NCI-H1436 treated with DMSO at 0.1 percent for 48 hours (cell line): ENCODE measurements at places on chromosomes 12 and 14.

DNA sequence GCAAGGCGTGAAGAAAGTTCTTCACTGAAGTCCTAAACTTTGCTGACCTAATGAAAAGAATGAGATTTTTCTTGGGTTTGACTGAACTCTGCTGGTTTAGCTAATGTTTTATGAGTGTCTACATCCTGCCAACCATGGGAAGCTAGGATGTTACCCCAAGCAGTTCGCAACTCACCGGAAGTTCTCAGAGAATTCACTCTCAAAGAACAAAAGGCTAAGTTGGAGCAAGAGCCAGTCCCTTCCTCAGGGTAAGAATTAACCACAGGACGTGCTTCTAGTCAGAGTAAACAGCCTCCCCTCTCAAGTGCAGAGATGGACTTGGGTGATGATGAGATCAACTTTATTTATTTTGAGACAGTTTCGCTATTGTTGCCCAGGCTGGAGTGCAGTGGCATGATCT is 37.3 kb downstream of the TCHP start:
- DNase-seq: no peak

DNA sequence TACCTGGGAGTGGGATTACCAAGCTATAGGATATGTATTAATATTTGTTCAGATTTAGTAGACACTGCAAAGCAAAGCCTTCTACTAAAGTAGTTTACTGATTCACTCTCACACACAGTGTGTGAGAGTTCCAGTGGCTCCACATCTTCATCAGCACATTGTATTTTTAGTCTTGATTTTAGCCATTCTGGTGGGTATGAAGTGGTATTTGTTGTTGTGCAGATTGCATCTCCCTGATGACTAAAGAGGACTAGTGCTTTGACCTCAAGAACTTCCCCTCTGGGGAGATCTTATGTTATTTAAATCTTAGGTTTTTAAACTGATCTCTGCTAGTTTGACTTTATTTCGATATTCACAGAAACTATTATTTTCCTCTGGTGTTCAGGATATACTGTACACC is 479.7 kb upstream of the RGS6 start:
- no peak for DNase-seq

GRCh38 chr12:106348411-106348810 is 9.1 kb upstream of the POLR3B start:
- no peak for DNase-seq

DNA sequence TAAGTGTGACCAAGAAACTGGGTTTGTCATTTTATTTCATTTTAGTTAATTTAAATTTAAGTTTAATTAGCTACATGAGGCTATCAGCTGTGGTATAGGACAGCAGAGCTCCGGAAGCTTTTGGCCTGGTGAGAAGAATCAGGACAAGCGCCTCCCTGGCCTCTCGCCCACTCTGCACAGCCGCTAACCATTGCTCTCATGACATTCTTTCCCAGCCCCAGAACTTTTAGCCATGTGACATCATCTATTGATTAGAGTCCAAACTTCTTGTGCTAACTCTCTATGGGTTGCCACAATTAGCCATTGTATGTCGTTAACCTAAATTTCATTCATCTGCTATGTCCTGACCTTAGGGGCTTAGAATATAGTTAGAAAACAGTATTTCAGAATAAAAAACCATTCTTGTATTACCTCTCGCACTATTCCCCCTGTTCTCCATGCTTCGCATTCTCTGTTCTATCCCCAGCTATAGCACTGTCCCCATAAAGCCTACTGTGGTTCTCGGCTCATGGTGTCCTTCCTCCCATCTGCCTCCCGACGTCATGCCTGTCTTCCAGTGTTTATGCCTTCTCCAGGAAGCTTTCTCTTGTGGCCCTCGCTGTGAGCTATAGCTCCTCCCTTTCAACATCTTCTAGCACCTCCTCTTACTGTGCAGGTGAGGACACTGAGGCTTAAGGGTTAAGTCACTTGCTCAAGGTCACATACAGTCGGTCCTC is 23.5 kb downstream of the SSH1 start:
- DNase-seq: no peak

DNA sequence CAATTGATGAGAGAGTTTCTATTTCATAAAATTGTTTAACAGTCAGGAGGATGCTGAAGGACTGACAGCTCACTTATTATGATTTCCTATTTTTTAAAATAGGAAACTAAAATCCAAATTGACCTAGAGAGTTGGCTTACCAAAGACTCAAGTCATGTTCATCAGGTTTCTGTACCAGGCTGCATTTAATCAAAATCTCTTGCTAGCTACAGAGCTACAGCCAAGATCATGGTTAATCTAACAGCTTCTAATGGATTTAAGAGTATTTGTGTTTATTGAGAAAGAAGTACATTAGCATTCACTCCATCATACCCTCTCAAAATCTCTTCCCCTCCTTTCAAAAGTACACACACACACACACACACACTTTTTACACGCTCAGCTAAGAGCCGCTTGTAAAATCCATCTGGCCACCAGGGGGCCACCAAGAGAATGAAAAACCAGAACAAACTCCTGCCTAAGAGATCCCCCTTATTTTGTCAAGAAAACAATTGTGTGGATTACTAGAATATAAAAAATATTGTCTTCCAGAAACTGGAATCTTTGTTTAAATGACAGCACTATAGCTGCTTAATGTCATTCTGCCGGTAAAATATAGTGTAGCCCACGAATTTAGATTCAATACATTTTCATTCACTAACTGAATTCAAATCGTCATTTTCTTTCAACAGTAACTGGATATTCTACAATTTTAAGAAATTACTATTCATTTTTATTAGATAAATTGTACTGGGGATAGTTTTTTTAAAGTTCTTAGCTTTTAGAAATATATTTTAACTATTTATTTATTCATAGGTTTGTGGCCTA is 334.0 kb downstream of the BTG1 start:
- no peak for DNase-seq

DNA sequence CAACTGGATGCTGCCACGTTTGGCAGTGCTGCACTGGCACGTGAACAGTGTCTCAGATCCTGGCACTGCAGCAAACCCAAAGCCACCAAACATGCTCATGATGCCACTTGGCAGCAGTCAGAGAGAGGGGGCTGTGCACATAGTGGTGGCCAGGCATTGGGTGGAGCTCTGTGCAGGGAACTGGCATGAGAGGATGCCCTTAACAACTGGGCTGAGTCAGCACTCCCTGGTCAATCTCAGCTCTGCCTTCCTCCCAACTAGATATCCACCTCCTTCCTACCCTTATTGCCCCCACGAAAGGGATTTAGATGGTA is 37.0 kb downstream of the ZFHX2 start:
- DNase-seq: no peak

GRCh38 chr12:78863482-78864402 is 832 bp upstream of the SYT1 start:
- DNase-seq: peak; percentile 57

GRCh38 chr14:21083565-21084325 is 13.6 kb downstream of the ARHGEF40 start:
- DNase-seq: no peak

DNA sequence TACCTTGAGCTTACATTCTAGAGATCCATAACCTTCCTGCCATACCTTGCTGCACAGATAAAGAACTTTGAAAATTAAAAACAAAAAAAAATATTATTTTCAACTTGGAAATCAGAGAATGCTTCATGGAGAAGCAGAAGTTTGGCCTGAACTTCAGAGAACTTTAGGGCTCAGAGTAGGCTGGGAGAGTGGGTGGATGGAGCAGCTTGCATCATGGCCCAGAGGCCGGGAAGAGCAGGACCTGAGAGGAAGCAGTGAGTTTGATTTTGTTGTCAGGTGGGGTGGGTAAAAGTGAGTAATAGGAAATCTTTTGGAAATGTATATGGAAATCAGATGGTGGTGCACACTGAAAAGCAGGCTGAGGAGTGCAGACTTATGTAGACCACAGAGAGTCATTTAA is 228.5 kb upstream of the KRR1 start:
- DNase-seq: no peak

DNA sequence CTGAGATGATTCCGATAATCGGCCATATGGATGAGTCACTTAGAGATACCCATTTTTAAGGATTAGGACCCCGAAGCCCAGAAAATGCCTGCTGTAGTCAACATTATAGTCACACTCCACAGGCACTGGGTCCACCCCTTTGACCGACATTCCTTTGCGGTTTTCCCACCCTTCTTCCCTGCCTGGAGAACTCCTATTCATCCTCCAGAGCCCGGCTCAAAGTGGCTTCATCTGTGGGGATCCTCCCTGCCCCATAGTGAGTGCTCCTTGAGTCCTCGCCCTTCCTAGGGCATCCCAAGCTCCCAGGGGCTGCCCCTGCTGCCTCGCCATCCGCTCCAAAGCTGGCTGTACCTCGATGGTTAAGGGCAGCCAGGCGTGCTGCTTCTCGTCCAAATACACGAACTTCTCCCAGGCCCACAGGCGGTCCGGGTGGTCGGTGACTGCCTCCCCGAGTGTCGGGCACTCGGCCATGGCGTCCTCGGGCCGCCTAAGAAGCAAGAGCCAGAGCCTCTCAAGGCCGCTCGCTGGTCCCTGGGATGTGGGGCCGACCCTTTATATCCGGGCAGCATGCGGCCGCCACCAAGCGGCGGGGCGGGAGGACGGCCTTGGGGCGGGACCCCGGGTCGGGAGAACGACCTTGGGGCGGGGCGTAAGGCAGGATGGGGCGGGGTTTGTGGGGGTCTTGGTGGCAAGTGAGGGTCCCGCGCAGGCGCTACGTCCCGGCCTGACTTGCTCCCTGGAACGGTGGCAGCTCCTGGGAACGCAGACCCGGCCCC is at the start of gene TCL1A:
Gene TCL1A, minus strand, starts transcription at position 530 of the 776 bp plus-strand sequence. Its CDS starts 59 bp downstream, at position 471.
- DNase-seq: no peak

DNA sequence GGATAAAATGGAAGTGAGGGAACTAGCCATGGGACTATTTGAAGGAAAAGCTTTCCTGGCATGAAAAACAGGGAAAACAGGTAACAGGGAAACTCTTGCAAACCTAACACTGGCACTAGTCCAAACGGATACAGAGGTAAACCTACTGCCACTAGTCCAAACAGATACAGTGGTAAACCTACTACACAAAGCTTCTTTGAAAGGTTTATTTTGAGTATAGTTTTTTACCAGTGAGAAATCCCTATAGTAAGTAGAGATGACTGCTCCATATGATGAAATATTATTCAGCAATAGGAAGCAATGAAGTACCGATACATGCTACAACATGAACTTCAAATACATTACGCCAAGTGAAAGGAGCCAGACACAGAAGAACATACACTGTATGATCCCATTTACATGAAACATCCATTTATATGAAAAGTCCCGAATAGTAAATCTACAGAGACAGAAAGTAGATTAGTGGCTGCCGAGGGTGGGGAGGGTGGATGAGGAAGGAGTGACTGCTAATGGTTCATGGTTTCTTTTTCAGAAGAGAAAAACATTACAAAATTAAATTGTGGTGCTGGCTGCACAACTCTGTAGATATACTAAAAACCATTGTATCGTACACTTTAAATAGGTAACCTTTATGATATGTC is 25.5 kb downstream of the SPTLC2 start:
- DNase-seq: no peak

DNA sequence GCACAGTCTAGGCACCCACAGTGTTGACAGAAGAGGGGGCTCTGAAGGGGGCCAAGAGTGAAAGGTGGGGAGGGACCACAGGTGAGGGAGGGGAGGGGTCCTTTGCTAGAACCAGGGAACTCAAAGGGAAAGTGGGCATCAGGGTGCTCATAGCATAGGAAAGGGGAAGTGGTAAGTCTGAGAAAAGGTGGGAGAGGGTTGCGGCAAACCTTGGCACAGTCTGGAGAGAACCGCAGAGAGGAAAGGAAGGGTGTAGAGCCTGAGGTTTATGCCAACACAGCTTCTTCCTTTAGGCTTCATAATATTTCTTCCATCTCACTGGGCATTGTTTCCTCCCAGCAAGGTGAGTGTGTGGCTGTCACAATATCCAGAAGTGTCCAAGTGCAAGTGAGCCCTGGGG is 11.5 kb upstream of the PLEK2 start:
- DNase-seq: no peak

DNA sequence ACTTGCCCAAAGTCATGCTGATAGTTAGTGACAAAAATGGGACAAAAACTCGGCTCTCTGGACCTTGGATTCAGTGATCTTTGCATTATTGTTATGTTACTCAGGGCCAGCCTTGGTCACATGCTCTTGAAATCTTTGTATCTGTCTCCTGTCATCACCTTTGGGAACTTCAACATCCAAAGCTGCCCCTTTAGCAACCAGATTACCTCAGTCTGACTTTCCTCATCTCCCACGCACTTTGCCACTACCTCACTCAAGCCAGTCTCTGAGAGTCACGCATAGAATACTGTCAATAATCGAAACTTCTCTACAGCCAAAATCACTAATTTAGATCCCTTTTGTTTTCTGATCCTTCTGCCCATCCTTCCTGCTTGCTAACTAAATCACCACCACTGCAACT is 90.8 kb upstream of the DAAM1 start:
- no peak for DNase-seq

DNA sequence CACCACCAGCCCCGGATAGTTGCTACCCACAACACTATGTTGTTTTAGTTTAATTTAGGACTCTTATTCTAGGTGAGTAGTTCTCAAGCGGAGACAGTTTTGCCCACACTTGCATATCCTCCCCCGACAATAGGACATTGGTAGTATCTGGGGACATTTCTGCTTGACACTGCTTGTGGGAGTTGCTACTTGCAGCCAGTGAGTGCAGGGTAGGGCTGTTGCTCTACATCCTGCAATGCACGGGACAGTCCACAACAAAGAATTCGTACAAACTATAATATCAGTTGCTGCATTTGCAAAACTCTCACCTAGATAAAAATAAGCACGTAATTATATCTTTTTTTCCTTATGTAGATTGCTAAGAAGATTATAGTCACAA is 111.8 kb upstream of the DNM1L start:
- DNase-seq: no peak

GRCh38 chr14:92397150-92397952 is 74.4 kb downstream of the SLC24A4 start:
- no peak for DNase-seq

DNA sequence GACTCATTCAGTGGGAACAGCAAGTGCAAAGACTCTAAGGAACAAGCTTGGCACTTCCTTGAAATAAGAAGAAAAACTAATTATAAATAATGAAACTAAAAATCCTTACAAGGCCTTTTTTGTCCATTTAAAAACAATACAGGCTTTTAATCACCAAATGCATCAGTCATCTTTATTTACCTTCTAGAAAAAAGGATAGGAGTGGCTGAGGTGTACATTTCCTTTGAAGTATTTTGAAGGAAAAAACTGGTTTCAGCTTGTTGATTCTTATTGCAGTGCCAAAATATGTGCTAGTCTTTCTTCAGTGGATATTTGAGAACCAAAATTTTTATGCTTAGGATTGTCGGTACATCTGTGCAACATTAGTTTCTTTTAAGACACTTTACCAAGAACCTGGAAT is 29.8 kb downstream of the MED21 start:
- DNase-seq: no peak

DNA sequence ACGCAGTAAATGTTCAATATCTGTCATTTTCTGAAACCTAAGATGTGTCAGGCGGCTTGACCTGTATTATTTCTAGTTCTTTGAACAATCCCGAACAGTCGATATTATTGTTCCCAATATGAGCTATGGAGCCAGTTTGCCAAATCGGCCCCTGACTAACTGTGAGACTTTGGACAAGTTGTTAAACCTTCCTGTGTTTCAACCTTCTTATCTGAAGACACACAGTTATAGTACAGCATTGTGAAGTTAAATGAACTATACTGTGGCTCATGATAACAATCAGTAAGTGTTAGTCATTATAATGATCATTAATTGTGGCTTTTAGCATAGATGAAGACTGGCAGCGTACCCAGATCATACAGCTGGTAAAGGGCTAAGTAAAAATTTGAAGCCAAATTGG is 23.4 kb downstream of the DDX47 start:
- DNase-seq: no peak

- DNase-seq: no peak
These were observed 21.3 kb upstream of the RFLNA start for GRCh38 chr12:124273630-124274029.

GRCh38 chr12:15691388-15691787 is 97.8 kb downstream of the EPS8 start:
- no peak for DNase-seq
